ENCODE measurements at places on chromosomes 11 and 22.

DNA sequence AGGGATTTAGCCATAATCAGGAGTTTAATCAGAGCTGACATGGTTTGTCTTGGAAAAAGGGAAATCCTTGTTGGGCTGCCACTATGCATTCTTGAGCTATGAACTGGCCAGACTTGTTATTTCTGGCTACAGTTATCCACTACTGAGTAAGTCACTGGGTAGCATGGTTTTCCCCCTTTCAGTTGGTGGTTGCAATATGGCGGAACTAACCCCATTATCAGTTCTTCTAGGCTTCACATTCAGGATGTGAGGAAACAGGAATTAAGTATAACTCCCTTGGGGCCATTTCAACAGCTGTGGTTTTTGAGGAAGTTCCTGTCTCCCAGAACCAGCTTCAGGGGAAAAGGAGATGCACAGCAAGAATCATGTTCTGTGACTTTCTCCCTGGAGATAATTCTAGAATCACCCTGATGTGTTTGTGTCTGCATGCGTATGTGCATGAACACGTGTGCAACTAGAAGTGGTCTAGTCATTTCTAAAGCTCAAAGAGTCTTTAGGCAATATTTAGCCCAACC lies 103.0 kb upstream of the CD44 start:
- DNase-seq, result peak; percentile 20

- no peak for DNase-seq
Measured at GRCh38 chr11:66491315-66491935, 11.2 kb downstream of the DPP3 start.

GRCh38 chr11:63867511-63867910 lies 28.6 kb downstream of the MARK2 start:
- DNase-seq, result no peak

- DNase-seq, result no peak
Measured at GRCh38 chr11:65973439-65974110, 12.0 kb downstream of the SART1 start.

GRCh38 chr11:26963764-26964163 lies 30.1 kb upstream of the FIBIN start:
- no peak for DNase-seq

DNA sequence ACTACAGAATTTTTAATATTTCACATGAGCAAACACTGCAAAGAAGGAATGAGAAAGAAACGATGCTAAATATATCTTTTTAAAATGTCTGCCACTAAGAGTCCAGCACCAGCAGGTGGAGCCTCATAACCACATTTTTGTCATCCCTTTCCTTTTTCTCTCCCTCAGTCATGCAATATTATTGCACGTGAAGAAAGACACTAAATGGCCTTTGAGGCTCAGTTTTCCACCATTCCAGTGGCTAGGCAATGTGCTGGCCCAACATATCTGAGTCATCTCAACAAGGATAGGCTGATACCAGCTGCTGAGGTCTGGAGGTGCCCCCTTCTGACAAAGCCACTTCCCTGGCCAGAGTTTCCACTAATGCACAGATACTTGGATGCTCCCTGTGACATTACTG lies 1.8 kb downstream of the ALKBH8 start:
- peak; percentile 8 for DNase-seq

DNA sequence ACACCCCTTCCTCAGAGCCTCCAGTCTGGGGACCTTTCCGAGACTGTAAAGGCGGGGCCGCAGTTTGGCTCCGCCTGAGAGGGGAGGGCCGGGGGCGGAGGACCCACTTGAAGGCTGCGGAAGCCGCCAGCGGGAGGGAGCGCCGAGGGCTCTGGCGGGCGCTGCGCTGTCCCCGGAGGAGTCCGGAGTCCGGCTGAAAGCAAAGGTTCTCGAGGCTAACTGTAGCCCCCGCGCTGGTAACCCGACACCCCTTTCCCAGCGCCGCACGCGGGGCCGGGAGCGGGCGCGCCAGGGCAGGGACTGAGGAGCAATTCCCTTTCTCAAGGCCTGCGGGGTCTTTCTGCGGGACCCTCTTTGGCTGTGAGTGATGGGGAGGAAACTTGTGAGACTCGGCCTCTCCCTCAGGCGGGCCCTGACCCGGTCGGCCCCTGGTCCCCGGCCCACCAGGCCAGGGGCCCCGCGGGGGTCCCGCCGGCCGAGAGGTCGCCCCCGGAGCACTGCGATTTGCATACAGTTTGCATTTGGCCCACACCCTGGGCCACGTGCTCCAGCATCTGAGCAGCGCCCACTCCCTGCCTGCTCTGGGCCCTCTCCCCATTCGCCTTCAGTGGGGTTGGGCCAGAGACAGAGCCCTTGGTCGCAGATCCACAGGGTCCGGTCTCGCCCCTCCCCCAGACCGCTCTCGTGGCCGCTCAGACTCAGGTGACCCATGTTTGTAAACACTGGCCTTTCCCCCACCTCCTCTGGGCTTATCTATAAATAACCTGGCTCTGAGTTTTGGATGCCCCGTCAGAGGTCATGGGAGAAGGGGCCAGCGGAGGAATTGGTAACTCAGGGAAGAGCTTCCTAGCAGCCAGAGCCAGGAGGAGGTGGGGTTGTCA lies 519 bp upstream of the ART5 start:
- DNase-seq, result peak; percentile 71

- no peak for DNase-seq
Measured at GRCh38 chr11:30956751-30957150, 370.6 kb upstream of the MPPED2 start.

- no peak for DNase-seq
Measured at GRCh38 chr11:16833026-16833425, 94.6 kb downstream of the C11orf58 start.

DNA sequence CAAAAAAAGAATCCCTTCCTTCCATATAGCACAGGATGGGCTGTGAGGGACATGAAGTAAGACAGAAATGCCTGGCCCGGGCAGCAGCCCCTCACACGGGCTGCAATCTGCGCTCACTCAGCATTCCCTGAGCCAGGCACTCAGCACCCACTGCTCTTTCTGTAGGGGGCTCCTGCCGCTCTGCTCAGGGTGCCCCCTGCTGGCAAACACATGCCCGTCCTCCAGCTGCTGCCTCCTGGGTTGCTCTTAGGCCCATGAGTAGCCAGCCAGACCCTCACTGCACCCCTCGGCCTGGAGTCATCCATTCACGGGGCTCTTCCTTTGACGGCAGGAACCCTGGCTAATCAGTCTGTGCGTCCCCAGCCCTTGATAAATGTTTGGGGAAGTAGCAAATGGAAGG lies 6.9 kb downstream of the MCAT start:
- no peak for DNase-seq

DNA sequence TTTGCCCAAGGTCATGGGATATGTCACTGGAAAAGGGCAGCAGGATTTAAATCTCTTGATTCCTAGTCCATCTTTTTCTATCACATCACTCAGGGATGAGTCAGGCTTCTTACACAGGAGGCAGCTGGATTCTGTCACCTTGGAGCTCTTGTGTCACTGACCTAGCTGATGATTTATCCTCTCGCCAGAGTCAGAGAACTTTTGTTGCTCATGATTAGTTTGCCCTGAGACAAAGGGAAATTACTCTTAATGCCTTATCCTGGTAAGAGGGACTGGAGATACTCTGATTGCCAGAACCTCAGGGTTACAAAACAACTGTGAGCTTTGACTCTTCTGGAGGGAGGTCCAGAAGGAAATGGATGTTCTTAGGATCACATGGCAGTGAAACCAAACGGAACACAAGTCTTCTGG lies 10.1 kb downstream of the COA4 start:
- no peak for DNase-seq

GRCh38 chr11:57546451-57546850 lies 9.1 kb downstream of the SMTNL1 start:
- no peak for DNase-seq

- no peak for DNase-seq
Measured at GRCh38 chr11:75425422-75425821, 7.6 kb downstream of the KLHL35 start.

GRCh38 chr22:48700566-48701295 lies 1126.9 kb downstream of the BRD1 start:
- DNase-seq, result no peak

- no peak for DNase-seq
Measured at GRCh38 chr22:23397613-23398567, 182.2 kb downstream of the IGLL1 start.

All from skin of body (tissue), 3 donors.